ENCODE measurements at places on chromosomes 12 and 14. TPM values are rescaled to one million over a fixed set of nuclear protein-coding genes. Genes with fewer than 3 reads are reported as not detected.

GRCh38 chr12:124496584-124496983 is 70.8 kb downstream of the NCOR2 start:
- H3K4me3 ChIP-seq: no peak overlapping the region
- H3K27ac ChIP-seq: no peak overlapping the region
- peak; percentile 49 for DNase-seq
- H3K36me3 ChIP-seq: peaks cover 8% of the 10 kb centered on the region
- no peaks in the 10 kb centered on the region for H3K27me3 ChIP-seq
- peaks cover 68% of the 10 kb centered on the region for H3K4me1 ChIP-seq

DNA sequence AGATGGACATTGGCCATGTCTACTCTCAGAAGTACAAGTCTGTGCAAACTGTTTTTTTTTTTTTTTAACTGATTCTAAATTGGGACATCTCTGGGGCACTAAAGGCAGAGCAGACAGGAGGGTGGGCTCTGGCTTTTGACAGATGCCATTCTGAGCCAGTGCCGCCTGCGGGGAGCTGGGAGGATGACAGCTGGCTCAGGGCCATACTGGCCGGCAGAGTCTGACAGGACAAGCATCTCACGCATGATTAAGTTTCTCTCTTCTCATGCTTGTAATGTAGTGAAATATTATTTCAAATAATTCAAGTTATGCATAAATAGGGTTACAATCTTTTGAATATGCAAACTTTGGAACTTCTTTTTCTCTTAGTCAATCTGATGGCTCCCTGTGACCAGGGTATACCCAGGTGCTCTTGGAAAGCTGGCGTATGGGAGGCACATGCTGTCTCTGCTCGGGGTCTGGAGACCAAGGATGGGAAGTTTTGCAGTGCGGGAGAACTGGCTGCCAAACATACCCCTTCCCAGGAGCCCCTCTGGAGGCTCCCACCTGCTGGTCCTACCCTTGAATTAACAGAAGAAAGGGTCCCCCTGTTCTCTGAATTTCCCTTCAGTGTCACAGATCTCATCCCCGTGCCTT is 7.6 kb downstream of the CDCA4 start:
- no peak for DNase-seq
- H3K27ac ChIP-seq: no peak overlapping the region
- no peaks in the 10 kb centered on the region for H3K27me3 ChIP-seq

GRCh38 chr12:130839770-130840404 is 837 bp upstream of the STX2 start:
- H3K27me3 ChIP-seq: no peaks in the 10 kb centered on the region
- peak overlapping the region; percentile 70 for H3K4me3 ChIP-seq
- no peaks in the 10 kb centered on the region for H3K36me3 ChIP-seq
- H3K27ac ChIP-seq: peak overlapping the region; percentile 65
- DNase-seq: no peak
- peaks cover 30% of the 10 kb centered on the region for H3K4me1 ChIP-seq

GRCh38 chr12:7970475-7971252 is 34.7 kb upstream of the SLC2A3 start:
- H3K27ac ChIP-seq: peak overlapping the region; percentile 94
- peaks cover 26% of the 10 kb centered on the region for H3K4me1 ChIP-seq
- H3K27me3 ChIP-seq: no peaks in the 10 kb centered on the region
- peak overlapping the region; percentile 76 for H3K4me3 ChIP-seq

- no peak for DNase-seq
- H3K27ac ChIP-seq: no peak overlapping the region
- H3K4me3 ChIP-seq: no peak overlapping the region
These were observed 15.5 kb upstream of the MLXIP start for GRCh38 chr12:122062832-122063693.

TMPRSS12 gene
- total RNA-seq: not detected

TAS2R7 gene
- total RNA-seq: not detected

TOMM20L gene
- not detected for total RNA-seq

MAP3K12 gene
- total RNA-seq: 10.0 TPM

DNA sequence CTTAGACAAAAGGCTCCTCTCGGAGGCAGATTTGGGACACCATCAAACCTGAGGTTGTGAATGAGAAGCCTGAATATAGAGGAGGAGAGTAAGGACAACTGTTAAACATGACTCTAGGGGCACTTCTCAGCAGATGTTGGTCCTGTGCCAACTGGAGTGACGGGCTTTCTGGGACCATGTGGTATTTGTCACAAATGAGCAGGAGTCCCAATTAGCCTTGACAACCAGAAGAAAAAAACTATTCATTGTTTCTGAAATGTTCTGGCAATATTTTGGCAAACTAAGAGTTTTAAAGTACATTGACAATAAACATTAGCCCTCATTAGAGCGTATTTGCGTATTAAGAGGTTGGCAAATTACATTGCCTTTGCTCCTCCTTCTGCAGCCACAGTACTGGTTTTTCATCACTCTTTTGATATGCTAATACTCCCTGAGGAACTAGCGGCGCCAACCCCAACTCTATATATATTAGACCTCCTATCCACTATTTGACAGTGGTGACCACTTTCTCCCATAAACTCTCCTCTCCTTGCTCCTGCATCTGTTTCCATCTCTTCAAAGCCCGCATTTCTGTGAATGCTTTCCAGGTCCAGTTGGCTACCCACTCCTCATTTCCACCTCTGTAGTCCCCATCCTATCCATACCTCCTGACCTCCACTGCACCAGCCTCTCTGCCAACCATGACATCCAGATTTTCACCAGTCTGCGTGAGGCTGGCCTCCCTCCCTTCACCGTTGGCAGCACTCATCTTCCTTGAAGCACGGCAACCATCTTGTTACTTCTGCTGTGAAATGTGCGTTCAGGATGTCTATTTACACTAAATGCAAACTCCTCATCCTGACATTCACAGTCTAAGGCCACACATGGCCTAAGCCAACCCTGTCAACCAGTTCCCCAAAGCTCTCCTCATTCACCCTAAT is 100.7 kb downstream of the ZFC3H1 start:
- H3K27ac ChIP-seq: no peak overlapping the region
- no peaks in the 10 kb centered on the region for H3K4me1 ChIP-seq
- no peak for DNase-seq
- H3K27me3 ChIP-seq: peaks cover 3% of the 10 kb centered on the region
- H3K4me3 ChIP-seq: no peak overlapping the region

GRCh38 chr14:95184413-95184790 is 27.1 kb upstream of the DICER1 start:
- H3K27me3 ChIP-seq: peaks cover 17% of the 10 kb centered on the region
- no peak overlapping the region for H3K27ac ChIP-seq
- no peaks in the 10 kb centered on the region for H3K36me3 ChIP-seq
- no peak overlapping the region for H3K4me3 ChIP-seq
- no peak for DNase-seq
- H3K4me1 ChIP-seq: no peaks in the 10 kb centered on the region

DNA sequence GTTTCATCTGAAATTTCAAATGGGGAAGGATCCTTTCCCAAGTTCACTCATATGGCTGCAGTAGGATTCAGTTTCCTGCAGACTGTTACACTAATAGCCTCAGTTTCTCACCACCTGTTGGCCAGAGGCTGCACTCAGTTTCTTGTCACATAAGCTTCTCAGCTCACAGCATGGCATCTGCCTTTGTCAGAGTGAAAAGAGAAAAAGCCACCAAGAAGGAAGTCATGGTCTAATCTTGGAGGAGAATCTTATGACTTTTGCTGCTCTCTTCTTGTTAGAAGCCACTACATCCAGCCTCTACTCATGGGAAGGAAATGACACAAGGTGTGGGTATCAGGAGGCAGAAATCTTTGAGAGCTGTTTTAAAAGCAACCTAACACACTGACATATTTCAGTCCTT is 39.4 kb upstream of the BTG1 start:
- H3K27me3 ChIP-seq: no peaks in the 10 kb centered on the region
- H3K4me1 ChIP-seq: peaks cover 52% of the 10 kb centered on the region
- peak overlapping the region; percentile 26 for H3K4me3 ChIP-seq
- peak overlapping the region; percentile 93 for H3K27ac ChIP-seq
- peak; percentile 55 for DNase-seq
- peaks cover 2% of the 10 kb centered on the region for H3K36me3 ChIP-seq

GRCh38 chr14:76761136-76761959 is at the start of gene VASH1:
TSS of gene VASH1 (plus strand) at chr14:76761468. CDS start at chr14:76762822, 1,354 bp downstream.
- no peak within 1 kb of the TSS for H3K27ac ChIP-seq
- peaks cover 2% of the 10 kb centered on the region for H3K4me1 ChIP-seq
- DNase-seq: peak; percentile 70

- no peaks in the 10 kb centered on the region for H3K27me3 ChIP-seq
- H3K4me1 ChIP-seq: peaks cover 13% of the 10 kb centered on the region
- H3K4me3 ChIP-seq: no peak overlapping the region
These were observed 37.7 kb downstream of the RASAL1 start for GRCh38 chr12:113097716-113098440.

ARMH4 gene
- not detected for total RNA-seq

CELA1 gene
- not detected for total RNA-seq

KCNJ8 gene
- not detected for total RNA-seq

TMEM233 gene
- total RNA-seq: not detected

- DNase-seq: peak; percentile 39
- H3K27ac ChIP-seq: no peak overlapping the region
- peak overlapping the region; percentile 69 for H3K4me3 ChIP-seq
- no peaks in the 10 kb centered on the region for H3K36me3 ChIP-seq
- H3K4me1 ChIP-seq: peaks cover 10% of the 10 kb centered on the region
These were observed 863 bp downstream of the DENND5B start for GRCh38 chr12:31589904-31590641.

CIROP gene
- total RNA-seq: not detected

DNA sequence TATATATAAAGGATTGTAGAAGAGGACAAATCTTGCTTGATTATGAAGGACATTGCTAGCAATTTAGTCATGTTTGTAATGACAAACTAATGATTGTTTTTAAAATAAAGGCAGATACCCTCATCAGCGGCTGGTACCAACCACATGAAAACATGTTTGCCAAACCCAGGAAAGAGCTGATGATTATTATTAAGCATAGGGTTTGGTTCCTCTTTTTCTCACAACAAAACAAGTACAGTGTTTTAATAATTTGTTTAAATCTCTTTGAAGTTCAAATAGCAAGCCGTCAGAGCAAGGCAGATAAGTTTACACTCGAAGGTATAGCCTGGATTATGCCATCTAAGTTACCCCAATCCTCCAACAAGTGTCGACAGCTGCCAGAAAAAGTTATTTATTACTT is 5.3 kb upstream of the SINHCAF start:
- no peaks in the 10 kb centered on the region for H3K36me3 ChIP-seq
- H3K27me3 ChIP-seq: no peaks in the 10 kb centered on the region
- peaks cover 6% of the 10 kb centered on the region for H3K4me1 ChIP-seq
- no peak overlapping the region for H3K4me3 ChIP-seq
- H3K27ac ChIP-seq: no peak overlapping the region
- DNase-seq: no peak

GRCh38 chr14:46381674-46382073 is 269.9 kb downstream of the RPL10L start:
- no peak overlapping the region for H3K27ac ChIP-seq
- no peak overlapping the region for H3K4me3 ChIP-seq
- DNase-seq: no peak
- H3K4me1 ChIP-seq: no peaks in the 10 kb centered on the region
- H3K27me3 ChIP-seq: no peaks in the 10 kb centered on the region
- no peaks in the 10 kb centered on the region for H3K36me3 ChIP-seq

INSM2 gene
- total RNA-seq: not detected

CPSF2 gene
- total RNA-seq: 96.2 TPM

- H3K36me3 ChIP-seq: peaks cover 40% of the 10 kb centered on the region
- H3K4me1 ChIP-seq: peaks cover 58% of the 10 kb centered on the region
- H3K27me3 ChIP-seq: peaks cover 2% of the 10 kb centered on the region
- DNase-seq: peak; percentile 96
- H3K4me3 ChIP-seq: peak overlapping the region; percentile 43
These were observed 311.9 kb downstream of the DUSP6 start for GRCh38 chr12:89040146-89040964.

DNA sequence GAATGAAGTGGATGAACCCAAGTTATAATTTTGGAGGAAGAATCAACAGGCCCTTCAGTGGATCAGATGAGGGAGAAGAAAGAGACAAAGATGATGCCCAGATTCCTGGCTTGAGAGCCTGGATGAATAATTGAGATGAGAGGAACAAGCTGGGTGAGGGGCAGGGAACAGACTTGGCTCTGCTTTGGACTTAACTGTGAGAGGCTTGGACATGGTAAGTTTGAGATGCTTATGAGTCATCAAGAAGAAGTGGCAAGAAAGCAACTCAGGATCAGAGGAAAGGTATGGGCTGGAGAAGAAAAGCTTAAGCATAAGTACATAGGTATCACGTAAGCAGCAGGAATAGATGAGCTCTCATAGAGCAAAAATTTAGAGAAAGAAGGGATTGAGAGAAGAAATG is 55.3 kb downstream of the FIGNL2 start:
- no peak for DNase-seq
- H3K4me1 ChIP-seq: no peaks in the 10 kb centered on the region
- no peak overlapping the region for H3K27ac ChIP-seq

GRCh38 chr14:50559990-50560930 is at the start of gene ATL1:
TSS of gene ATL1 (plus strand) at chr14:50560145. CDS start at chr14:50560266, 121 bp downstream.
- H3K4me1 ChIP-seq: peaks cover 6% of the 10 kb centered on the region
- peak; percentile 65 for DNase-seq
- H3K36me3 ChIP-seq: no peaks in the 10 kb centered on the region
- H3K27ac ChIP-seq: no peak within 1 kb of the TSS

DNA sequence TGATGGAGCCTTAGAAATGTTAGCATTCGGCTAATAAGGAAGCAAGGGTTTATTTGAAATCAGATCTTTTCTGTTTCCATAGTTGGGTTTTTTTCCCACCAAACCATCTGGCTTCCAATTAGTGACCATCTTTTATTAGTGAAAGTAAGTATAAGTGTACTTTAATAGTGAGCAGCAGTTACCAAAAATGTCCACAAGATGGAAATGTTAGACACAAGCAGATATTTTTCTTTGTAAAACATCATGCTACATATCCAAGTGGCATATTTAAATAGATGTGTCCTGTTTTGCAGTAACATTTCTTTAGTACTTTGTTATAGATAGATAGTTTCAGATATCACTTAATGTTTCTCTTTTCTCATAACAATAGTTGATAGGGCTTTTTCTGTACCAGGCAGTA is 28.8 kb downstream of the YEATS4 start:
- H3K36me3 ChIP-seq: peaks cover 34% of the 10 kb centered on the region
- H3K27ac ChIP-seq: no peak overlapping the region
- no peak overlapping the region for H3K4me3 ChIP-seq
- no peaks in the 10 kb centered on the region for H3K27me3 ChIP-seq
- DNase-seq: no peak

Data from activated CD8-positive, alpha-beta T cell treated with anti-CD3 and anti-CD28 coated beads for 36 hours (primary cell).